ENCODE measurements at places on chromosomes 5 and 9.

GRCh38 chr9:88544245-88544644 lies 9.3 kb downstream of the NXNL2 start:
- DNase-seq, result no peak

GRCh38 chr9:115596021-115596745 lies 478.2 kb upstream of the TNC start:
- DNase-seq, result no peak

DNA sequence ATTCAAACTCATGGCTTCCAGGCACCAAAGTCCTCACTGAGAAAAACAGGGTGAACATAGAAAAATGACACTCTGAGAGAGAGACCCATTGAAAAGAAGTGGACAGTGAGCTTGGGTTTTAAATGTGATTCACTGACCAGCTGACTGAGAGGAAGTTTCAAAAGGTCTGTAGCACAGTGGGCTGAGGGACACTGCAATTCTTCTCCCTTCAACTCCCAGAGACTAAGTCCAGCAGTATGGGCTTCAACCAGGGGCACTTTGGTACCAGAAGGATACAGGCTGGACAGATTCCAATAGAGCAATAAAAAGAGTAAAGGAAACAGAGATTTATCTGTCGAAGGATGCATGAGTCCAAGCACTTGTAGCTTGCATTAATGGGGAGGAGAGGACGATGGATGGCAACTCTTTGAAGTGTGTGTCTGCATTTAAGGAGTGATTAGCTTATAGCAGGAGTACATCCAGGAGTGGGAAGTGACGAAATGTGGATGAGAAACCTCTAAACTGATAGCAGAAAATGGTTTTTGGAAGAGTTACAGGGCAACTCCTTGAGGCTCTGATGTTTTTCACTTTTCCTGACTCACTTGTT lies 117.0 kb upstream of the ANKRD55 start:
- no peak for DNase-seq

GRCh38 chr5:180436936-180437335 lies 57.2 kb upstream of the CNOT6 start:
- DNase-seq, result no peak

DNA sequence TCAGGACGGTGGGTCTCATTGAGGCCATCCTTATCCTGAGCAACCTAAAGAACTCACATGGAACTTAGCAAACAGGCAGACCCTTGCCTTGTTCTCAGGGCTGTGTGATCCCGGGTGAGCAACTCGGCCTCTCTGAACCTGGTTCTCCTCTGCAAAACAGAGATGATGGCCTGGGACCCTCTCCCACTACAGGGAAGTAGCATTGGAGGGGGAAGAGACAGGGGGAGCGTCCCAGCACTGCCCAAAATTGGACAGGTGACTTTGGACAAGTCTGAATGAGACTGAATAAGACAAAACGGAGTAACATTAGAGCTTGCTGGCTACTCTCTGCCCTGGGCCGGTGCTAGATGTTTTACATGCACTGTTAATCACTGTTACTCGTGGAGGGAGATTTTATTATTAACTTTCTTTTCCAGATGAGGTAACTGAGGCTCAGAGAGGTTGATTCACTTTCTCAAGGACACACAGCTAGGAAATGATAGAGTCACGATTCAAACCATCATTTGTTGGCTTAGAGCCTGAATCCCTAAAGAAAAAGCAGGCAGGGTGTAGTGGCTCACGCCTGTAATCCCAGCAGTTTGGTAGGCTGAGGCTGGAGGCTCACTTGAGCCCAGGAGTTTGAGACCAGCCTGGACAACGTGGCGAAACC lies 136.4 kb downstream of the C9orf50 start:
- DNase-seq, result no peak

DNA sequence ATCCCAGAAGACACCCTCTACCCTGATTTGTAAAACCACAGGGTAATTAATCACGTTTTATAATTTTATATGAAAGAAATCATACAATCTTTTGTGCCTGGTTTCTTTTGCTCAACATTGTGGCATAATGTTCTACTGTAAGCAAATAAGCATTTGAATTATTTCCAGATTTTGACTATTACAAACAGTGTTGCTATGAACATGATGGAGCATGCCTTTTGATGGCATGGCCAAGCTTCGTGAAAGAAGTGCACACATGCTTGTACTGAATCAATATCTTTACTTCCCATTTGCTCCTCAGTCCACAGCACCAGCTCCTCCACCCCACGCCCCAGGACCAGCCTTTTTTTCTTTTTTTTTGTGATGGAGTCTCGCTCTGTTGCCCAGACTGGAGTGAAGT lies 29.9 kb downstream of the ACSL6 start:
- DNase-seq, result no peak

DNA sequence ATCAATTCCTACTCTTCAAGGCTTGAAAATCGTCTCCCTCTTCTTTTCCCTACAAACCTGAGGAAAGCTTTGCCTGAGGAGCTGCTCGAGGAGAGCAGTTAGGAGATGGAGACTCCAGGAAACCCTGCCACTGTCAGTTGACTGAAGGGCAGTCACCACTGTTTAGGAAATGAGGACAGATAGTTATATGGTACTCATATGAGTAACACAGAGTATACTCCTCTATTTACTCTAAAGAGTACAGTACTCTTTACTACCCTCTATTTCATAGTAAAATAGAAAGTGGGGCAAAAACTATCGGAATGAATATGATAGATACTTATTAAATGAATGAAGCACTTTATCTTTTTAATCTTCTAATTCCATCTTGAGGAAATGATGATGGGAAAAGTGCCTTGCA lies 115.8 kb downstream of the MAPKAP1 start:
- no peak for DNase-seq

- DNase-seq, result no peak
Observed at GRCh38 chr5:677131-678101, 15.7 kb downstream of the TPPP start.

DNA sequence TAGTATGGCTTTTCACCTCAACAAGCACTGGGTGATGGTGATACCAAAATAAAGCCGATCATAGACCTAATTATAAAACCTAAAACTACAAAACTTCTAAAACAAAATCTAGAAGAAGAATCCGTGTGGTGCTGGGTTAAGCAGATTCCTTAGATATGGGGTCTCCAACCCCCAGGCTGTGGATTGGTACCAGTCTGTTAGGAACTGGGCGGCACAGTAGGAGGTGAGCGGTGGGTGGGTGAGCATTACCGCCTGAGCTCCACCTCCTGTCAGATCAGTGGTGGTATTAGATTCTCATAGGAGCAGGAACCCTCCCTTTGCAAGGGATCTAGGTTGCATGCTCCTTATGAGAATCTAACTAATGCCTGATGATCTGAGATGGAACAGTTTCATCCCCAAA lies 33.2 kb downstream of the MRPS27 start:
- DNase-seq, result no peak

DNA sequence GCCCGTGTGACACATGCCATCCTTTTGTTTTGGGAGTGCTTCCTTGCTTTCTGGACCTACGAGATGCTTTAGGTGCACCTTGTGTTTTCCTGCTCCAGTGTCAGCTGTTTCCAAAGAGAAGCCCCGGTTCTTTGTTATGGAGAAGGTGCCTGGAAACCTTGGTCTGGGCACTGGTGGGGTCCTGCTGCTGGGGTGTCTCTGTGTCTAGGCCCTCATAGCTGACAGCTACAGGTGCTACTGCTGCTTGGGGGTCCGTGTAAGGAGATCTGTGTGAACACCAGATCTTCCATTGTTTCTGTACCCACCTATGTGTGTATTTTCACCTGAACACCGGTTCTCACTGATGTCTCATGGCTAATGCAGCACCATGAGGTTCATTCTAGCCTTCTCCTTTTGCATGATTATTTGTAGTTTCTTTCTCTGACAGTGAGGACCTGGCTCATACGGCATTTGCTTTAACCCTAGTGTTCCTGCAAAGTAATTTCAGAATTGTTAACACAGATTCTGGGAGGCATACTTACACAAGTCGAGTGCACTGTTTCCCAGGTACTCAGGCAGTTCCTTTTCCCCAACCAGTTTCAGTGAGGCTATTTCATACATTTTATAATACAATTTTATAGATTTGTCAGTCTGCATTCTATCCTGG lies 13.2 kb upstream of the FAM120AOS start:
- no peak for DNase-seq

DNA sequence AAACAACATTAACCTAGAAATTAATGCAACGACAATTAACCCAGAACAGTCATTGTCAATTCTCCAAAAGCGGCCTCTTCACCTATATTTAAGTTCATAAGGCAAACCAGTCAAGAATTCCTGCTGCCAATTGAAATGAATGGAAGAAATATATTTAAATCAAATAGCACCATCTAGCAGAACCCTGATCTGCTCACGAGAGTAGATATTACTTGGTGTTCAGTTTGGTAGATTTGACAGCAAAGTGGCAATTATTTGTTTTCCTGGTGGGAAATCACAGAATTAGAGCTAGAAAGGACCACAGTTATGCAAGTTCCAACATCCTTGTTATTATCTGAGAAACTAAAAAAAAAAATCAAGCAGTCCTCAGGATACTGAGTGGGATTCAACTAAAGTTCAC lies 2.3 kb downstream of the SSBP2 start:
- DNase-seq, result no peak

- DNase-seq, result no peak
Observed at GRCh38 chr9:97940233-97940632, 2.3 kb upstream of the HEMGN start.

DNA sequence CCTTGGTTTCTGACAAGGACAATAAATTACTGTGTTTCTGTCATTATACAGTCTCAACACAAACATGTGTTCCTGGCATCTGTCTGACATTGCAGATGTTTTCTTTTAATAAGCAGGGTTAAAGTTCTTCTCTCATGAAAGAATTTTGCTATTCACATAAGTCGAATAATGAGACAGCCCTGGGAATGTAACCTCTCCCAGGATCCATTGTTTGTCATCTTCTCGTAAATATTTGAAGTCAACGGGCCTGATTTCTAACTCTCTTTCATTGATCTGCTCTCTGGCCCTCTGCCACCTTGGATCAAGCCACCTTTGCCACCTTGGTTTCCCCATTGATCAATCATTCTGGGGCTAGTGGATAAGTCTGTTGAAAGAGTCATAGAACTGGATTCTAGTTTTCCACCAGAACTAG lies 12.9 kb upstream of the CAST start:
- DNase-seq, result no peak

- DNase-seq, result no peak
Observed at GRCh38 chr9:14004110-14004509, 309.8 kb downstream of the NFIB start.

All from stimulated activated CD4-positive, alpha-beta T cell treated with anti-CD3 and anti-CD28 coated beads, Interleukin-15, amount 100 ng/mL, for 1 hour (primary cell).